Activated T-helper 9 cell treated with anti-CD3 and anti-CD28 coated beads, Interleukin-2, amount 50 U/mL, for 16 hours (primary cell): ENCODE measurements at places on chromosomes 1 and 21.

- no peak for DNase-seq
Observed at GRCh38 chr1:88502886-88503285, 181.2 kb upstream of the PKN2 start.

- no peak for DNase-seq
Observed at GRCh38 chr1:202681736-202682420, 28.4 kb downstream of the SYT2 start.

DNA sequence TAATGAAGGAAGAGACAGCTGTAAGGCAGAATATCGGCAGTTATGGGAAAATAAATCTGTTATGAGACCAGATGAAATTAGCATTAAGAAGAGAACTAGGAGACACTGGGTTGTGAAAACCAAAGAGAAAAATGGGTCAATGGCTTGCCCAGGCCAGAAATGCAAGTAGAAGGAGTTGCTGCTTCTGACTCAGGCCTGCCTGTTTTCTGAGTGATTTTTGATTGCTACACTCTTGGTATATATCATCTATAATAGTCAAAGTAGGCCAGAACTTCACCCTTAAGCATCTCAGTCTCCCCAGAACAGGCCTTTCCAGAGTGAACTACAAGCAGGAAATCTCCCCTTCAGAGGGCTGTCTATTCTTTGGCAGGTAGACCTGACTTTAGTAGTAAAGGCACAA is 107.0 kb downstream of the NRIP1 start:
- no peak for DNase-seq

DNA sequence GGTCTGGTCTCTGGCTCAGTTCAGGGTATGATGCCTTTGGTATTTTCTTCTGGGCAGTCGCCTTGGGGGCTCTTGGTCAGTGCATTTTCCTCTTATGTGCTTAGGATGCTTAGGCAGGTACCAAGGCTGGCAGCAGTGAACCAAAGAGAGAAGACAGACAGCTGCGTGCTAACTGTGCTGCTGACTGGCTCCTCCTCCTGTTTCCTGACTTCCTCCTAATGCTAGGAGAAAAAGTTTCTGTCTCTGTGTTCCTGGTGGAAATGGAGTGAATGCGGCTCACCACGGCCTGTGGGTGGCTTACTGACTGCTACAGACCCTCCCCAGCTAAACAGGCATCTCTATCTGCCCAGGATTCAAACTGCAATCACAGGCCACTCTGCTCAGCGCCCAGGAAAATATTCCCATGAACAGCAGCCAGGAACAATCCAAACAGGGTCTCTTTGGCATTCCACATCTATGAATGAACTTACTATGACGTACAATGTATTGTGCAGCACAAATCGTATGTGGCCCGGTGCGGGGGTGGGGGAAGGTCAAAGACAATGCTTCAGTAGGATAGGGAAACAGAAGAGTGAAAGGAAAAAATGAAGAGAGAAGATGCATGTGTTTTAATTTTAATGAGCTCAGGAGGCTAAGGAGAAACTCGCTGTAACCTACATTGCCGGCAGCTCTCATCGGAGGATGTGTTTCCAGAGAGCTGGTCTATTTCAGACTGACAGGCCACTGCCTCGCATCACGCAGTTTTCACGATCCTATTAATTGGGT is 2.8 kb downstream of the ABCG1 start:
- DNase-seq: no peak

DNA sequence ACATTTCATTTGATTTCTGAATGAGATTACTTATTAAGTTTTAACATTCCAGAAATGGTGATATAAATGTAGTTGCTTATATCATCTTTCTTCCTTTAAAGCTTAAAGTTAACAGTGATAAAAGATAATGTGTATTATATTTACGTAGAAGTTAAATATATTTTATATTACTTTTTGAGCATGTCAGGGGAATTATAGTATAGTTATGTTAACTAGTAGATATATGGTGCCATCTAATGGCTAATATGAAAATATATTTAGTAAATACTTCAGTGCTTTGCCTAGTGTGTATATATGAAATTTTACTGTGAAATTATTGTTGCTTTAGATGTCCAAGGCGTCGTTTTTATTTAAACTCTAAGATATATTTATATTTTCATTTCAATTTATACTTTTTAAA is 51.5 kb downstream of the SYT14 start:
- DNase-seq: no peak

- no peak for DNase-seq
Observed at GRCh38 chr21:21952566-21952965, 954.4 kb downstream of the NCAM2 start.

DNA sequence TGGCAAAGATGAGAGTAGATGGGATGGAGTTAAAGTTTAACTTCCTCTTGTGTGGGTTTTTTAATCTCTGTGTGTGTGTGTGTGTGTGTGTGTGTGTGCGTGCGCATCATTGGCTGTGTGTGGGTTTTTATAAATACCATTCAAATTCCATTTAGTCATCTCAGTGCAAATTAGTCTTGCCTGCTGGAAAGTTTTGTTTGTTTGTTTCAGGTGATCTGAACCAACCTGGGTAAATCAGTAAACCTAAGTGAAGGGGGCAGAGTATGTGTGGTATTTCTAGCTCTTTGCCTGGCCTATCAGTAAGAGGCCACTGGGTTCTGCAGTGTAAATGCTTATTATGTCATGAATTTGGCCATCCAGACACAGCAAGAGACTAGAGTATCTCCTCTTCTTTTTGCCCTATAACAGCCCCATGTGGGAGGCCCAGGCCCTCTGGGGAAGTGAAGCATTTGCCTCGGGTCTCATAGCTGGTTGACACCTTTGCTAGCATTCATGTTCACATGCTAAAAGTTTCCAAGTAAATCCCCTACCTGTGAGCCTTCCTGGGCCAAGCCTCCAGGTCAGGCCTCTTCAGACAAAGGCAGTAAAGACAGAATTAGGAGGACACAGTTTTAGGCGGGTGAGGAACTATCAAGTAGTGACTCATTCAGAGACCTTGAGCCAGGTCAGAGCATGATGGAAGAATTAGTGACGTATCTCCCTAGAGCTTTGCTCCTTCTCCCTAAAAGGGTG is 14.7 kb downstream of the INTS3 start:
- no peak for DNase-seq

- DNase-seq: no peak
Observed at GRCh38 chr1:6163191-6163972, 16.7 kb downstream of the CHD5 start.

GRCh38 chr1:231919239-231919885 is 292.8 kb downstream of the DISC1 start:
- no peak for DNase-seq

DNA sequence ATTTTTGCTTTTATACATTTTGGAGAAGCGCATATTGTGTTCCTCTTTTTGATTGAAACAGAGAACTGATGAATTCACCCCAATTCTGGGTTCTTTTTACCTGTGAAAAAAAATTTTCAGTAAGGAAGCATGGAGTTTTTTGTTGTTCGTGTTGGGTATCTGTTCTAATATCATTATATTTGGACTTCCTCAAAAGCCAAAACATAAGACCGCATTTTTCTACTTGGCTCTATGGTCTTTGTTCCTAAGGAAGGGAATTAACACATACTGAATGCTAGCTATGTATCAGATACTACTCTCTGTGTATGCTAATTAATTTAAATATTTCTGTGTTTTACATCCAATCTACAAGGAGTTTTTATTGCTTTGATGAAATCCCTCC is 12.9 kb downstream of the EPB41 start:
- no peak for DNase-seq

DNA sequence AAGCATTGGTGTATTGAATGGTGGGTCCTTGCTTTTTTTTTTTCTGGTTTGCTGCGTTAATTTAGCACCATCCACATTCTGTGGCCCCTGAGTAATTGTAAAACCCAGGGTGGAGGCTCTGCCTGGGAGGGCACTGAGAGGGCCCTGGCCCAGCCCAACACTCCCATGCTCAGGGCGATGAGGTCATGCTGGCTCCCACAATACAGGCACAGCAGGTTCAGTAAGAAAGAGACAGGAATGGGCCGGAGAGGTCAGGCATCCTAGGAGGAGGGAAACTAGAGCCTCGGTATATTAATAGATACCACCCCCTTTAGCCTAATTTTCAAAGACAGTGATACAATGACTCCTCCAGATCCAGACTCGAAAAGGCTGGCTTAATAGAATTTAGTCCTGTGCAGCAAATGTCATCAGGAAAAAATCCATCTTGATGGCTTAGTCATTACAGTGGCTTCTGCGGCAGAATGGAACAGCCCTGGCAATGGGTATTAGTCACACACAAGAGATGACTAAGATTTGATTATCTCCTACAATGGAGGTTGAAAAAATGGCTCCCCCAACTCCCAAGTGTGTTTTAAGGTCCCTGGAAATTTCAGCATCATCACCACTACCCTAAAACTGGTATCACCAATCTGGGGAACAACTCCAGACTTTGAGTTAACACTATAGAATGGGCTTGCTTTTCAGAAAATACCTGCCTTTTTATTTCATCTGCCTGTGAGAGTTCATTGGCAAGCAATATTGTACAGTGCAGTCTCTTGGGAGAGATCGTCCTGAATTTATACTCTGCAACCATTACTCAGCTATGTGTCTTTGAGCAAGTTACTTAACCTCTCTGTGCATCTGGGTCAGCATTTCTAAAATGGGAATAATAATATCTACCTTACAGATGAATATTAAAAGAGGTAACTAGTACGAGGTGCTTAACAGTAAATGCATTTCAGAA is 43.9 kb upstream of the LYST start:
- DNase-seq: no peak

- no peak for DNase-seq
Observed at GRCh38 chr21:24658926-24659325, 948.4 kb downstream of the MRPL39 start.

- no peak for DNase-seq
Observed at GRCh38 chr1:63322944-63323864, 837 bp downstream of the FOXD3 start.

- DNase-seq: no peak
Observed at GRCh38 chr21:26795412-26795805, 49.8 kb downstream of the ADAMTS1 start.

GRCh38 chr1:169884634-169885033 is 9.1 kb downstream of the SCYL3 start:
- no peak for DNase-seq

DNA sequence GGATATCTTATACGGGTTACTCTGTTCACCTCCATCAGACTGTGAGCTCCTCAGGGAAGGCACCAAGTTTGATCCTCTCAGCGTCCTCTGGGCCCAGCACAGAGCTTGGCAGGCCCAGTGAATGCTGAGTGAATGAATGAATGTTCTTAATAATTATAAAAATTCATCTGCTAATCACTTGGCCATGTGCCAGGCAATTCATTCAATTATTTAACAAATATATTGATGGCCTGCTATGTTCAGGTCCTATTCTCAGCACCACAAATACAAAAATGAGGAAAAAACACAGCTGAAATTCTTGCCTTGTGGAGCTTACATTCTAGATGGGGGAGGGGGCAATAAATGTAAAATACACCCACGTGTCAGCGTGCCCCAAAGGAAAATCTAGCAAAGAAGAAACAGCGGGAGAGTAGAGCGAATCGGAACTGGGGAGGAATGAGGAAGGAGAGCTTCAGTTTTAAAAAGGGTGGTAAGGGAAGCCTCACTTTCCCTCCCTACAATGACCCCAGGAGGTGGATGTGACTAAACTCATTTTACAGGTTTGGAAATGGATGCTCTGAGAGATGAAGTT is 15.8 kb downstream of the CDCP2 start:
- no peak for DNase-seq

- DNase-seq: no peak
Observed at GRCh38 chr1:36367066-36367465, 18.7 kb downstream of the STK40 start.

- DNase-seq: no peak
Observed at GRCh38 chr1:31782421-31783410, 18.6 kb upstream of the ADGRB2 start.

GRCh38 chr1:116537040-116537831 is 33.6 kb downstream of the CD58 start:
- DNase-seq: no peak

DNA sequence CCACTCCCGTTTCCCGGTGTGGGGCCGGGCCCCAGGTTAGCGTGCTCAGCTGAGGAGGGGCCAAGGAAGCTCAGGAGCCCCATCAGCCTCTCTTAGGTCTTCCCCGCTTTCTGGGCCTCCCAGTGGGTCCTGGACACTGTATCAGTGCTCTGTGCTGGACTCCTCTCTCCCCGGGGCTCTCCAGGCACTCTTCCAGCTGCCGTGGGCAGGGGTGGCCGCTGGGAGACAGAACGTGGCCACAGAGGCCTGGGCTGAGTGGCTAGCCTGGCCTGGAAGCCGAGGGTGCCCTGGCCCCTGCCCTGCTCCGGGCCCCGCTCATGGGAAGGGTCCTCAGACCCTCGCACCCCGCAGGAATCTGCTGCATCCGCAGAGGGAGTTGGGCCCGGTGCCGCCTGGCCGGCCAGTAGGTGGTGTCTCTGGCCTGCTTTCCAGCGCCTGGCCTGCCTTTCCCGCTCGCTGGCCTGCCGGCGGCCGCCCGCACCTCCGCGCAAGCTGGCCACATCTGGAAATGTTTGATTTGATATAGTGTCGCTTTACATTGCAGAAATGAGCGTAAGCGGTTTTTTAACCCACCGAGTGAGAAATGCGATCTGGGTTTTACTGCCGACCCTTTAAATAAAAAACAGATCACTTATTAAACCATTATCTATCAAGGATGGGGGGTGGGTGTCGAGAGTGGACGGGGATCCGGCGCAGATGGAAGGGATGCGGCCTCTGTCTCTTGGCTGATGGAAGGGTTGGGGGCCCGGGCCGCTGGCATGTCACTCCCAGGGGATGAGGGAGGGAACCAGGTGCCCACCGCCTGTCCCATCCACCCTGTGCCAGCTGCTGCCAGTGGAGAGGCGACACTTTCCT is 74.4 kb upstream of the TTC34 start:
- no peak for DNase-seq

DNA sequence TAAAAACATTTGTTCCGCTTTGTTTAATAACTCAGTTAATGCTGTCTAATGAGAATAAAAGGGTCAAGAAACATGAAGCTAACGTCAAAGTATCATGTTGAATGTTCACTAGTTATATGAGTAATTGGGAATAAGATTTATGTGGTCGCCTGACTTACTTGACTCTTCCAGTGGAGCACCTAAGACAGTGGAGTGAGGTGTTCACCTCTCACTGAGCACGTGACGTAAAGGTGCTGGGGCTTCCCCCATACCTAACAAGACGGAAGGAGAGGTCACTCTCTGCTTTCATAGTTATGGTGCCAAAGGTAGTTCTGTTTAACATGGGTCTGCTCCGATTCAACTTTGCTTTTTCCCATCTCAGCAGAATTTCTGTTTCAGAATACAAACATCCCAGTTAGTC is 686 bp downstream of the KMO start:
- no peak for DNase-seq

DNA sequence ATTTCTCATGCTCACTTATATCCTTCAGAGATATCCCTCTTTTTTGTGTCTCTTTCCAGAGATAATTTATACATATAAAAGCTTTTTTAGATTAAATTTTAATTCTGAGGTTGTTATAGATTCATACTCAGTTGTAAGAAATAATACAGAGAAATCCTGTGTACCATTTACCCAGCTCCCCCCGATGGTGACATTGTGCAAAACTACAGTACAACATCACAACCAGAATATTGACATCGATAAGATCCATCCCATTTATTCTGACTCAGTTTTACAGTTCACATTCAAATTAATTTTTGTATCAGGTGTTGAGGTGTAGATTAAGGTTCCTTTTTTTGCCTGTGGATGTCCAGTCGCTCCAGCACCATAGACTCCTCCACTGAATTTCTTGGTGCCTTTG is 14.3 kb downstream of the DMRTB1 start:
- DNase-seq: no peak
